ENCODE measurements at places on chromosomes 1 and 21.

DNA sequence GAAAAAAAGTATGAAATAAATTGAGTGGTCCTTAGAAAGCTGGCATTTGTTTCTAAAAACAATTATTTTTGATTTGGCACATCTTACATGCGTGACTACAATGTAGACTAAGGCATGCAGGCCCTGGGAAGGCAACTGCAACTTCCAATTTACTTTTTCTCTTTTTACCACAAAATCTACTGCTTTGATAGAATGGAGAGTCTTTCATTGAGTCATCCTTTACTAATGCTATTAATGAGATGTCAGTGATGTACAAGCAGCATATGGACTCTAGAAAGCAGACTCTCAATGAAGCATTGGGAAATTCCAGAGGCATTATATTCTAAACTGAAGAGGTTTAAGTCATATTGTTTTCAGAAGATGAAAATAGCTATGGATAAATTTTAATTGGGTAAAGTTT lies 29.6 kb upstream of the PRRX1 start:
- H3K4me1 ChIP-seq: no peaks in the 10 kb centered on the region
- H3K36me3 ChIP-seq: no peaks in the 10 kb centered on the region
- no peak overlapping the region for H3K27ac ChIP-seq
- H3K4me3 ChIP-seq: no peak overlapping the region

- DNase-seq: no peak
- H3K36me3 ChIP-seq: no peaks in the 10 kb centered on the region
- no peaks in the 10 kb centered on the region for H3K27me3 ChIP-seq
- no peak overlapping the region for H3K27ac ChIP-seq
These were observed 41.8 kb upstream of the CSF3R start for GRCh38 chr1:36524359-36525062.

GRCh38 chr1:192559115-192560006 lies 16.2 kb upstream of the RGS1 start:
- H3K36me3 ChIP-seq: peaks cover 2% of the 10 kb centered on the region
- DNase-seq: no peak
- no peak overlapping the region for H3K27ac ChIP-seq
- peaks cover 23% of the 10 kb centered on the region for H3K4me1 ChIP-seq
- H3K4me3 ChIP-seq: no peak overlapping the region
- no peaks in the 10 kb centered on the region for H3K27me3 ChIP-seq

GRCh38 chr1:216820345-216820744 lies 97.1 kb upstream of the ESRRG start:
- no peaks in the 10 kb centered on the region for H3K4me1 ChIP-seq
- no peaks in the 10 kb centered on the region for H3K27me3 ChIP-seq
- DNase-seq: no peak
- H3K4me3 ChIP-seq: no peak overlapping the region
- H3K36me3 ChIP-seq: no peaks in the 10 kb centered on the region
- H3K27ac ChIP-seq: no peak overlapping the region

- no peaks in the 10 kb centered on the region for H3K27me3 ChIP-seq
- H3K36me3 ChIP-seq: no peaks in the 10 kb centered on the region
- no peak overlapping the region for H3K4me3 ChIP-seq
- no peak for DNase-seq
- no peaks in the 10 kb centered on the region for H3K4me1 ChIP-seq
These were observed 283.2 kb upstream of the LYPLAL1 start for GRCh38 chr1:218890451-218890850.

GRCh38 chr1:212487774-212488435 lies 55.2 kb downstream of the NENF start:
- no peaks in the 10 kb centered on the region for H3K4me1 ChIP-seq
- H3K36me3 ChIP-seq: no peaks in the 10 kb centered on the region
- no peak overlapping the region for H3K4me3 ChIP-seq

DNA sequence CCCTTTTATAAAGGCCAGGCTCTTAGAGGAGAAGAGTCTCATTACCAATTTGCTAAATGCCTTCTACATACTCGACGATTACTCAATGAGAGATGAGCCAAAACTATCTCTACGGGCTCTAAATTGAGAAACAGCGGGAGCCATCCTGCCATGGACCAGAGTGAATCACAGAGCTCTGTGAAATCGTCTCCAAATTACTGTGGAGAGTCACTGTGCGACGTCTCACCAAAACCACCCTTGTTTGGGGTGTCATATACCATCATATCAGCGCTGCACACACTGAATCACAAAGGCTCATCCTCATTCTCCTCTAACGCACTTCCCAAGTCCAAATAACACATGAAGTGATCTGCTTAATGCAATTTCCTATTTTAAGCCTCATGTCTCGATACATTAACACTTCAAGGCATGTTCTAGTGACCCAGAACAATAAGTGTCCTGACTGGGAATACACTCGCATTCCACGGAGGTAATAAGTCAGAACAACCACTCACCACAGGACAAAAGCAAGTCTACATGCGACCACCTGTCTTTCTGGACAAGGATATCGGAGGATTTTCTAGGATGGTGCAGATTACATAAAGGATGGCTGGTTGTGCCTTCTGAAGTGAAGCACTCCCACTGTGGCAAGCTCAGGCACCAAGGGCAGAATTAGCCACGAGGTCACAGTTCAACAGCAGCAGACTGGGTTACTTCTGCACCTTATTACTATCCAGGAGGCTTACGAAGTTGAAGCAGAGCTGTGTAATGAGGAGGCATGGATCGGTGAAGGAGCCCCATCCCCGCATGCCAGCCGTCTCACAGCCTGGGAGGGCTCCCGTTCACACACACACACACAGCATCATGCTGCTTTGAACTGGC lies 44.3 kb downstream of the NID1 start:
- no peak overlapping the region for H3K27ac ChIP-seq
- H3K4me3 ChIP-seq: no peak overlapping the region
- DNase-seq: no peak
- peaks cover 13% of the 10 kb centered on the region for H3K27me3 ChIP-seq
- H3K36me3 ChIP-seq: no peaks in the 10 kb centered on the region

DNA sequence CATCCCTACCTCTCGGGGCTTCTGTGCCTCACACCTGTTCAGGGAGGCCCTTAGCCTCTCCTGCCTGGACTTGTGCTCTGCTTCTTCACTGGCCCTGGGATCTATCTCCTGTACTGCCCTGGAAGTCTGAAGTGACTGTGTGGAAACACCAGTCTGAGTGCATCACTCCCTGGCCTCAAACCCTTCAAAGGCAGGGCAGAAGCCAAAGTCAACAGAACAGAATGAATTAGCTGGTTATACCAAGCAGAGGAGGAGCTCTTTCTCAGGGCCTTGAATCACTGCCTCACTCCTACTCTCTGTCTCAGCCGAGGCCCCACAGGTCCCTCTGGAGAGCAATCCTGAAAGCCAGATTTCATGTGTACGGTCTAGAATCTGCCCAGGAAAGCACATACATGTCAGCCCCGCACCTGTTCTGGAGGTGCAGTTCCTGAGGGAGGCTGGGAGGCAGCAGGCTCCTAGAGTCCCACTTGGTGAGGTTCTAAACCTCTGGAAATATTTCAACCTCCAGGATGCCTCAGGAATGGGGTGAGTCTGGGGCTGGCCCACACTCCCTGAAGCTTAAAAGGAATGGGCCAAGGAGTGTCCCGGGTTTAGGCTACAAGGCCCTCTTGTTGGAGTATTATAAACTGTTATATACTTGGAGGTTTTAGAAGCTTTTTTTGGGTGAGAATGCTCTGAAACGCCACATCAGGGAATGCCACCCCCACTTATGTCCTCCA lies 98.3 kb downstream of the ABCA4 start:
- DNase-seq: no peak
- peaks cover 7% of the 10 kb centered on the region for H3K4me1 ChIP-seq
- peaks cover 15% of the 10 kb centered on the region for H3K27me3 ChIP-seq
- no peak overlapping the region for H3K27ac ChIP-seq

DNA sequence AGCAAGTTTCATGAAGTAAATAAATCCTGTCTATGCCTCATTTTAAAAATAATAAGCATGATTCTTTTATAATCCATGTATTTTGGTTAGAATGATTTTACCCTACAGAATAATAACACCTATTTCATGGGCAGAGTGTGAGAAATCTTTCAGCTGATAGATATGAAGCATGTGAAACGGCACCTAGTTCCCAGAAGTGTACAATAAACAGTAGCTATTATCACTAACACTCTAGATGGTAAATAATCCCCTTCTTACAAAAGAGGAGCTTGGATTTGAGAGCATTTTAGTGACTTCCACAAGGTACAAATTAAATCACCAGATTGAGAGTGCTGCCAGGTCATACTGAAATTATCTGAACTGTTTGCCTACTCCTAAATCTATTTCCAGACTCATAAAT lies 95.3 kb upstream of the NRIP1 start:
- no peak overlapping the region for H3K4me3 ChIP-seq
- DNase-seq: no peak
- no peaks in the 10 kb centered on the region for H3K4me1 ChIP-seq
- no peaks in the 10 kb centered on the region for H3K36me3 ChIP-seq
- H3K27ac ChIP-seq: no peak overlapping the region
- H3K27me3 ChIP-seq: peaks cover 3% of the 10 kb centered on the region

- H3K27ac ChIP-seq: no peak overlapping the region
- no peak overlapping the region for H3K4me3 ChIP-seq
- H3K27me3 ChIP-seq: no peaks in the 10 kb centered on the region
These were observed 437.8 kb downstream of the LTN1 start for GRCh38 chr21:28554660-28555475.

- H3K4me1 ChIP-seq: no peaks in the 10 kb centered on the region
- no peak for DNase-seq
- peaks cover 3% of the 10 kb centered on the region for H3K27me3 ChIP-seq
- H3K36me3 ChIP-seq: no peaks in the 10 kb centered on the region
These were observed 46.5 kb upstream of the BEND5 start for GRCh38 chr1:48823168-48823567.

DNA sequence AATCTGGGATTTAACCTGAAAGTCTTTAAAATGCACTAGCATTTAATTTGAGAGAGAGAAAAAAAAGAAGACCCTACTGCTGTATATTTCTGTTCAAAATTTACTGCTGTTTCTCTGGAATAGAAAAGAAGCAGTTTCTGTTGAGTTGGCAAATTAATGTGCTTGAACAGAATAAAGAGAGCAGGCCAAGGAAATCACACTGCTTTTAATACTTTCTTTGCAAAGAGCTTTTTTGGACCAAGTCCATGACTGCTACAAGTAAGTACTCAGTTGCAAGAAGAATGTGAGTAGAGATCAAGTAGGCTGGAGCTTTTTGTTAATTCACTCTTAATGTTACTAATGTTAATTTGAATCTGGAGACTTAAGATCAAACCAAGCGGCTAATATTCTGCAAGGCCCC lies 336.2 kb upstream of the SGIP1 start:
- H3K27ac ChIP-seq: no peak overlapping the region
- no peak for DNase-seq
- peaks cover 3% of the 10 kb centered on the region for H3K27me3 ChIP-seq

- no peak for DNase-seq
- no peak overlapping the region for H3K27ac ChIP-seq
- peaks cover 4% of the 10 kb centered on the region for H3K4me1 ChIP-seq
- no peaks in the 10 kb centered on the region for H3K27me3 ChIP-seq
These were observed 23.8 kb upstream of the CPLANE2 start for GRCh38 chr1:16260814-16261213.

DNA sequence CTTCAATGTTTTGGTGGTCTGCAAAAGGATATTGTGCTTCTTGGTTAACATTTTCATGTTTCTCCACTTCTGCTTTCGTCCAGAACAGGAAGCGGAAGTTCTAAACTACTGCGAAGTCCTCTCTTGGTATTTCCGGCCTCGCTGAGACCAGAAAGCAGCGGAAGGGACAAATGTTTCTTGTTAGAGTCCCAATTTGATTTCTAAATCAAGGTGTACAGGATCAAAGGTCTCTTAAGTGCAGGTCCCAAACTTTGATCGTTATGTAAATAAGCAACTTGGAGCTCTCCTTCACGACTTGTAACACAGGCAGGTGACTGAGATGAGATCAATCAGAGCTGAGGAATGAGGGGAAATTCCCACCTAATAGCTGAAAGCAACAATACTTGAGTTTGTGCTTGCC lies 40.1 kb upstream of the HMCN1 start:
- peak overlapping the region; percentile 89 for H3K27ac ChIP-seq
- peaks cover 18% of the 10 kb centered on the region for H3K4me1 ChIP-seq
- H3K27me3 ChIP-seq: peaks cover 12% of the 10 kb centered on the region

DNA sequence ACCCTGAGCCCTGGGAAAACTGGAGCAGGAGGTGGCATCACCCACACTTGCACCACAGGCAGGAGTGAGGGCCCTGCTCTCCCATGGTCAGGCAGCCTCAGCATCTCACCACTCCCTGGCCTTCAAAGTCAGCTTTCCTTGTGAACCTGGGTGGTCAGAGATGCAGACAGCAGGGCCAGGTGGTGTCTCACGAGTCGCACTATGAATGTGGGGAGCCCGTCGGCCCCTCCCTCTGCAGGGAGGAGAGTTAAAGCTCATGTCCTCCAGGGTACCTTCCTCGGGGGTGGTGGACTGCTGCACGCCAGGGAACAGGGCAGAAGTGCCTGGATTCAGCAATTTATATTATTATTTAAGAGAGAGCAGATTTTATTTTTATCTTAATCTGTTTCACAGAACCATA lies 24.1 kb downstream of the ABCG1 start:
- H3K27me3 ChIP-seq: peaks cover 2% of the 10 kb centered on the region
- H3K27ac ChIP-seq: no peak overlapping the region
- H3K36me3 ChIP-seq: no peaks in the 10 kb centered on the region
- no peak overlapping the region for H3K4me3 ChIP-seq
- H3K4me1 ChIP-seq: peaks cover 23% of the 10 kb centered on the region
- no peak for DNase-seq

DNA sequence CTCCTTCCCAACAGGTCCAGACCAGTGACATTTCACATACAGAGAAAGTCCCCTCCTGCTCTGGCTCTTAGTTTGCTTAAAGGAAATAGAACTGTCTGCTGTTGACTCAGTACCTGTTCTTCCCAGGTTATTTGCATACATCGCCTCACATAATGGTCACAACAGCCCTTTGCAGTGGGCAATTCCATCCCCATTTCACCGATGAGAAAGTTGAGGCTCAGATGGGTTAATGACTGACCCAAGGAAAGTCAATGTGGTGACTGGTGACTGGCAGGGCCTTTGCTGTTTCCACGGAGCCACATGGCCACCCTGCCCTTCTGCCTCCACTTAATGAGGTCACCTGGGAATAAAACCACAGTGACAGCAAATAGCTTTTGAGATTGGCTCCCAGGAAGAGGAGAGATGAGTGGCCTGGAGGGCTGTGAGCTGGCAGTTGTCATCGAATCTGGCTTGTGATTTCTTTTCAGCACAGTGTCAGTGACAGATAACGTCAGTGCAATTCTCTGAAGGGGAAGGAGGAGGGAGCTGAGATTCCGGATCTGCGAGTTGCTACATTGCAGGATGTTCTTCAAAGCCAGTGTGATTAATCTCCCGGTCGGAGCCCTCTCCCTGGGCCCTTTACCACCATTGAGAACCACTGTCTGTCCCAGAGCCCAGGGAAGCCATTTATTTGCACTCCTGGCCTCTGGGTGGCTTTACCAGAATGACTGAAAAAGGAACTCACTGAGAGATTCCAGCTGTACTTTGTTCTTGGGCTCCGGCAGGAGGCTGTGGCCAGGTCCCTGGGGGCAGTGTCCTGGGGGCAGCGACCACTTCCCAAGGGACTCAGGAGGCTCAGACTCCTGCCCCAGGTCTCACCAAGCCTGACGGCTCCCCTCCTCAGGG lies 117.2 kb downstream of the CNIH3 start:
- H3K27me3 ChIP-seq: peaks cover 4% of the 10 kb centered on the region
- no peaks in the 10 kb centered on the region for H3K36me3 ChIP-seq
- no peak overlapping the region for H3K27ac ChIP-seq
- H3K4me1 ChIP-seq: peaks cover 24% of the 10 kb centered on the region
